ENCODE measurements at places on chromosomes 1 and 21. TPM values are rescaled to one million over a fixed set of nuclear protein-coding genes. Genes with fewer than 3 reads are reported as not detected.

Gene C1orf226
- total RNA-seq, result 0.35 TPM

Gene PLXNA2
- 18.6 TPM for total RNA-seq

Gene RSRP1
- 76.5 TPM for total RNA-seq

Gene PLPPR5
- not detected for total RNA-seq

Gene KRTAP21-2
- total RNA-seq, result not detected

Gene TLCD4
- total RNA-seq, result 0.19 TPM

All from HFFc6 (cell line).